ENCODE measurements at places on chromosomes 11 and 22. TPM values are rescaled to one million over a fixed set of nuclear protein-coding genes. Genes with fewer than 3 reads are reported as not detected.

- peak overlapping the region; percentile 70 for H3K4me3 ChIP-seq
- no peak for DNase-seq
- H3K4me1 ChIP-seq: peaks cover 17% of the 10 kb centered on the region
- no peak overlapping the region for H3K27ac ChIP-seq
- no peaks in the 10 kb centered on the region for H3K36me3 ChIP-seq
- H3K27me3 ChIP-seq: peaks cover 15% of the 10 kb centered on the region
Observed at GRCh38 chr11:108592591-108593213, 866 bp downstream of the EXPH5 start.

GRCh38 chr11:80673566-80673965 lies 1232.7 kb upstream of the TENM4 start:
- H3K27ac ChIP-seq: no peak overlapping the region
- no peak for DNase-seq
- no peaks in the 10 kb centered on the region for H3K4me1 ChIP-seq
- no peak overlapping the region for H3K4me3 ChIP-seq

GRCh38 chr22:25959818-25960774 lies 209.2 kb upstream of the SEZ6L start:
- H3K27ac ChIP-seq: no peak overlapping the region
- no peak overlapping the region for H3K4me3 ChIP-seq
- no peaks in the 10 kb centered on the region for H3K4me1 ChIP-seq
- DNase-seq: no peak
- no peaks in the 10 kb centered on the region for H3K27me3 ChIP-seq
- H3K36me3 ChIP-seq: peaks cover 55% of the 10 kb centered on the region

GRCh38 chr11:73461964-73462363 lies 85.8 kb downstream of the RELT start:
- H3K4me1 ChIP-seq: peaks cover 21% of the 10 kb centered on the region
- DNase-seq: no peak

DNA sequence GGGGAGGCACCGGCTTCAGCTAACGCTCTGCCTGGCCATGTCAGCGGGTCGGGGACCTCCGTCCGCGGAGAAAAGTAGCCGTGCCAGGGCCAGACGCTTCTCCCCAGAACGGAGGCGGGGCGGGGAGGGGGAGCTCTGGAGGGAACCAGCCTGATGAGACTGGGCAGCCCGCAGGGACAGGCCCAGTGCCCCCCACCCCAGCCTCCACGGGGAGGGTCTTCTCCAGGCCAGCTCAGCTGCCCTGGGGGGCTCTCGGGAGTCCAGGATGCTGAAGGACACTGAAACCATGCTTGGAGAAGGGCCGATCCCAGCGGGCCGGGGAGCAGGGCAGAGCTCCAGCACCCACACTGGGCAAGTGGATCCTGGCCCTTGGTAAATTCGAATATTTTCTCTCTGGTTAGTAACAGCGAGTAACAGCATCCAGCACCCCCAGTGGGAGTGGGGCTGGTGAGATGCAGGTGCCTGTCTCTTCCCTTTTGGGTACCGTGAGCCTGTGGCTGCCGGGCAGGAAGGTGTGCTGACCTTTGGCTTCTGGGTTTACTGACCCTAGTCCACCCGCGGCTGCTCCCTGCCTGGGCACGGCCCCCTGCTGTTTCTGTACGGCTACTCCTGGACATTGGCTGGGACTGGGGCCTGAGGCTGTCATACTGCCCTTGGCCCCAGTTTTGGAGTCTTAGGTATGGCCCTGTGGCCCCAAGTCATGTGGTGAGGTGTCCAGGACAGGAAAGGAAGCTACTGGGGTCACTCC lies 35.8 kb downstream of the GRAMD4 start:
- no peak overlapping the region for H3K4me3 ChIP-seq
- no peak for DNase-seq
- no peaks in the 10 kb centered on the region for H3K36me3 ChIP-seq
- peaks cover 14% of the 10 kb centered on the region for H3K4me1 ChIP-seq

DNA sequence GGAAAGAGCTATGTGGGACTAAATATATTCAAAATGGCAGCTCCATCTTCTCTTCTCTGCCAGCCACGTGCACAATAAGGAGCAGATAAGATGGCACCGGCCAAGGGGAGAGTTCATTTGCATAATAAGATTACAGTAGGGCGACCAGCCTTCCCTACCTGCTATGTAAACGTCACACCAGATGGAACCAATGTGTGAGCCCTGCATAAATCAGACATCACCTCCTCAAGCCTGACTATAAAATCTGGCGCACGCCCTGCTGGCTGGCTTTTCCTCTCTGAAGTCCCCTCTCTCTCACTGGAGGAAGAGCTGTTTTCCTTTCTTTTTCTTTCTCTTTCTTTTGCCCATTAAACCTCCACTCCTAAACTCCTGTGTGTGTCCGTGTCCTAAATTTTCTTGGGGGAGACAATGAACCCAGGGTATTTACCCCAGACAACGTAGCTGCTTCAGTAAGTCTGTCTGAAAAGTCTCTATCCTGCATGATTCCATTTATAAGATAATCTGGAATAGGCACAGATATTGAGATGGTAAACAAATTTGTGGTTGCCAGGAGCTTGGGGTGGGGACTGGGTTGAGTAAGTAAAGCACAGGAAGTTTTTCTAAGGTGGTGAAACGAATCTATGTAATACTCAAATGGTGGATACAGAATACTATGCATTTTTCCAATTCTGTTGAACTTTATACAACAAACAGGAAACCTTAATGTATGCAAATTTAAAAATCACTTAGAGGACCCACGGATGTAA lies 670.0 kb upstream of the KIRREL3 start:
- no peaks in the 10 kb centered on the region for H3K36me3 ChIP-seq
- DNase-seq: no peak
- H3K27ac ChIP-seq: no peak overlapping the region
- no peaks in the 10 kb centered on the region for H3K27me3 ChIP-seq

- H3K27ac ChIP-seq: no peak overlapping the region
- no peaks in the 10 kb centered on the region for H3K36me3 ChIP-seq
- H3K4me1 ChIP-seq: peaks cover 12% of the 10 kb centered on the region
- no peak for DNase-seq
- no peaks in the 10 kb centered on the region for H3K27me3 ChIP-seq
- no peak overlapping the region for H3K4me3 ChIP-seq
Observed at GRCh38 chr11:65794570-65795510, 8.0 kb downstream of the OVOL1 start.

DNA sequence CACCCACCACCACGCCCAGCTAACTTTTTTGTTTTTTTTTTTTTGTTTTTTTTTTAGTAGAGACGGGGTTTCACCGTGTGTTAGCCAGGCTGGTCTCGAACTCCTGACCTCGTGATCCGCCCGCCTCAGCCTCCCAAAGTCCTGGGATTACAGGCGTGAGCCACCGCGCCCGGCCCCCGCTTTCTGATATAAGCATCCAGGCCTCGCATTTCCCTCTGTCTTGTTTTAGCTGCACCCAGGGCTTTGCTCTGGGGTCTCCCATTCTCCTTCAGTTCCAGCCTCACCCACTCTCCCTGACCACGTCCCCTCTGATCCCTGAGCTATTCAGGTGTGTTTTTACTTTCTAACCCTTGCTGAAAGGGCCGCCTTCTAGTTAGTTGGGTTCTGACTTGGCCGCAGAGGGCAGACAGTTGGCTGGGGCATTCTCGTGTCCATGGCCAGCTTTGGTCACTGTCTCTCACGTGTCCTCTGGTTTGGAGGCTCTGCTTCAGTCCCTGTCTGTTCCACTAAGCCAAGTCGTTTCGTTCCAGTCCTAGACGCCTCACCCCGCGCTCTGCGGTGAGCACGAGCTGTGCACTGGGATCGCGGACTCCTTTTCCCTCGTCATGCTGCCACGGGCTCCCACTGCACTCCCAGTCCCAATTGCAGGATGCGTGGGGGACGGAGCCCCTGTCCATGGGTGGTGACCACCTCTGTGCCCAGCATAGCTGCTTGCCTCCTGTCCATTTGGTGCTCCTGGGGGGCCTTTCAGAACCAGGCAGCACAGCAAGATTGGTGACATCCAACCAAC lies 6.0 kb upstream of the TNNT3 start:
- no peak overlapping the region for H3K27ac ChIP-seq
- no peaks in the 10 kb centered on the region for H3K36me3 ChIP-seq
- H3K4me1 ChIP-seq: no peaks in the 10 kb centered on the region
- no peaks in the 10 kb centered on the region for H3K27me3 ChIP-seq
- H3K4me3 ChIP-seq: no peak overlapping the region

- H3K27ac ChIP-seq: no peak overlapping the region
- no peaks in the 10 kb centered on the region for H3K4me1 ChIP-seq
- H3K36me3 ChIP-seq: no peaks in the 10 kb centered on the region
- no peak overlapping the region for H3K4me3 ChIP-seq
- no peaks in the 10 kb centered on the region for H3K27me3 ChIP-seq
- no peak for DNase-seq
Observed at GRCh38 chr22:30127749-30128166, 47.5 kb downstream of the HORMAD2 start.

DNA sequence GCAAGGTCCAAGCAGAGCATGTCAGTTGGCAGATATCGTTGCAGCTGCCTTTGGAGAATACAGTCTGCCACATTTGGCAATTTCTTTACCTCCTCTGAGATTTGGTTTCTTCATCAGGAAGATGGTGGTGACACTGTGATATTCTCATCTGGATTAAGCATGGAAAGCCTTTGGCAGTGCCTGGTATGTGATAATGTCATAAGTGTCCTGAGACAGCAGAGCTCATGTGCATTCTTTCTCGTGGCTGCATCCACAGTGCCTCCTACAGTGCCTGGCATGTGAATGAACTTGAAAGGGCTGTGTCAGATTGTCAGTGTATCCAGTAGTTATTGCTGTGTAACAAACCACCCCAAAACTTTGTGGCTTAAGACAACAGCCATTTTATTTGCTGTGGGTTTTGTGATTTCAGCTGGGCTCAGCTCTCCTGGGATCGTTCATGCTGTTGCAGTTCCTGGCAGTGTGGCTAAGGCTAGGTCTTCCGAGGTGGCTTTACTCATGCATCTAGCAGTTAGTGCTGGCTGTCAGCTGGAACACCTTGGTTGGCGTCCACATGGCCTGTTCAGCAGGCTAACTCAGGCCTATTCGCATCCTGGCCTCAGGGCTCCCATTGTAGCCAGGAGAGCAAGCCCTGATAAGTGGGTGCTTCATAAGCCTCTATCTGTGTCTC lies 35.7 kb upstream of the MICAL2 start:
- no peak overlapping the region for H3K4me3 ChIP-seq
- no peaks in the 10 kb centered on the region for H3K4me1 ChIP-seq
- no peaks in the 10 kb centered on the region for H3K36me3 ChIP-seq
- DNase-seq: no peak

DNA sequence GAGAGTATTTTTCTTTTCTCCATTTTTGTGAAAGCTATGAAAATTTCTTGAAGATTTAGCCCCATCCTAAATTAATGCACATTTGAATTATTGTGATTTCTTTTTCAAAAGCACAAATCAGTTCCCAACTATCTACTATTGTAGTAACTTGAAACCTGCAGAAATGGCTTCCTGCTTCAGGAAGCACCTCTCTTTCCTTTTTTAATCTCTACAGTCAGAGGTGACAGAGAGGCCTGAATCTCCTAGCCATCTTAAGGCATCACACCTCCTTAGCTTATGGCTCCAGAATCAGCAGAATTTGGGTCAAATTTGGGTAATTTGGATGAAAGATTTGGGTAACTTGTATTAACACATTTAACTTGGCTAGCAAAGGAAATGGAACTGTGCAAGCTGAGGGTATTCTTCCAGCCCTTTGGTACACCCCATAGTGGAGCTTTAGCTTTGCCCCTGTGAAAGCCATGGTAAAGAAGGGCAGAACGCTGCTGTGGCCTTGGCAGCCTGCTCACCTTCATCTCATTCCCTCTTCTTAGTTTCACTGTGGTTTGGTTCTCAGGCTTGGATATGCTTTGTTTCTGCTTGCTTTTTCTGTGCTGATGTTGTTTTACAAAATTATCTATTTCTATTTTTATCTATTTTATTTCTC lies 16.2 kb downstream of the TBCEL start:
- no peaks in the 10 kb centered on the region for H3K27me3 ChIP-seq
- H3K4me1 ChIP-seq: peaks cover 65% of the 10 kb centered on the region
- H3K4me3 ChIP-seq: no peak overlapping the region
- H3K27ac ChIP-seq: no peak overlapping the region
- DNase-seq: no peak

DNA sequence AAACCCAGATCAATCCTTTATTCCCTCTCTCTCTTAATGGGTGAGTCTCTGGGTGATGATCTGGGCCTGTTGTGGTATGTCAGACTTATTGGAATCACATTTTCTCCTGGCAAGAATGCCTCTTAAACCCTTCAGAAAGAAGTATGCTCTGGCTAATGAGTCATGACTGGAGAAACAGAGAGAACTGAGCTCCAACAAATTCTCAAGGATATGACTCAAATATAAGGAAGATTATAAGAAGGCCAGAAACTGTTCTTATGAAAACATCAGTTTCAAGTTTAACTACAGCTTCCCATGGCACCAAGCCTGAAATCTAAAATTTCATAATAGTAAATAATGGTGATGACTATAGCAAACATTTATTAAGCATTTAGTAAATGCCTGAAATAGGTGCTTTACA lies 83.9 kb downstream of the OR5AK2 start:
- H3K4me1 ChIP-seq: no peaks in the 10 kb centered on the region
- H3K4me3 ChIP-seq: no peak overlapping the region
- no peaks in the 10 kb centered on the region for H3K36me3 ChIP-seq
- peak; percentile 96 for DNase-seq

GRCh38 chr11:9613118-9613829 lies 39.8 kb downstream of the WEE1 start:
- no peaks in the 10 kb centered on the region for H3K27me3 ChIP-seq
- H3K4me3 ChIP-seq: peak overlapping the region; percentile 23
- H3K27ac ChIP-seq: peak overlapping the region; percentile 90
- peaks cover 4% of the 10 kb centered on the region for H3K4me1 ChIP-seq
- no peaks in the 10 kb centered on the region for H3K36me3 ChIP-seq

The MN1 gene
- 27.8 TPM for total RNA-seq

The ADM2 gene
- 0.39 TPM for total RNA-seq

Data from cardiac muscle cell (in vitro differentiated cells and primary cell).